AG04449 (cell line): ENCODE measurements at places on chromosomes 11 and 22.

DNA sequence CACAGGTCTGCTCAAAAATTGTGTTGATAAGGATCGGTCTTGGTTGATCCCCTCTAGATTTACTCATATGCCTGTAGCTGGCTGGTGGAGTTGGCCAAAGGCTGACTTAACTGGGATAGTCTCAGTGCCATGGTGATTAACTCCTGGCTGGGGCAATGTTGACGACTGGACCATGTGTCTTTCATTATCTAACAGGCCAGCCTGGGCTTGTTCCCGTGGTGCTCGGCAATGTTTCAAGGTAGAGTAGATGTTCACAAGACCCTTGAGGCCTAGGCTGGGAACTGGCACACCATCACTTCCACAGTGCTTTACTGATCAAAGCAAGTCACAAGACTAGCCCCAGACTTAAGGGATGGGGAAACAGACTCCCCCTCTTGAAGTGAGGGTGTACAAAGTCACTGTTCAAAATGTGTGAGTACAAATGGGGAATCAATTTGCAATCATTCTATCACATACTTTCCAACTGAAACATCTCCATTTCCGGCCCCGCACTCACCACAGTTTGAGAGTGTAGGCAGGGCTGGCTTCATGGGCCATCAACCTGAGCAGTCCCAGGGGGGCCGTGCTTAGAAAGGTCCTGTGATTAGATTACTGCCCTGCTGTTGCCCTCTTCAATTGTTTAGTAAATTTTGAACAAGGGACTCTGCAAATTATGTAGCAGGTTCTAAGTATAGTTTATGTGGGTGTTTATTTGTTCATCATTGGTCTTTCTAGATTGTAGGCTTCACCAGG lies 240.8 kb downstream of the NELL1 start:
- no peak for DNase-seq

DNA sequence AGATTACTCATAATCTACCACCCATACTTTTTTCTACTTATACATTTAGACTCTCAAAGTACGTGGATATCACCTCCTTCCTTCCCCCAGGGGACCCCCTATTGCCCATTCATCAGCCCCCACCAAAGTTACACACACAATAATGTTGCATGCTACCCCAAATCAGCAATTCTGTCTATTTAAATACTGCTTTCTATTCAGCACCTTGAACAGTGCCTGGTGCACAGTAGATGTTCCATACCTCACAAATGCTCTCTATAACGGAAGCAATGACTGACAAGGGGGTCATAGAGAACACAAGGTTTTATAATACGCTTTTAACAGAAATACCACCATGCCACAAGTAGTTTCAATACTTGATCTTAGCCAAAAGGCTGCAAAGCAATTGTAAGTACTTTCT lies 370.7 kb downstream of the MIAT start:
- no peak for DNase-seq

DNA sequence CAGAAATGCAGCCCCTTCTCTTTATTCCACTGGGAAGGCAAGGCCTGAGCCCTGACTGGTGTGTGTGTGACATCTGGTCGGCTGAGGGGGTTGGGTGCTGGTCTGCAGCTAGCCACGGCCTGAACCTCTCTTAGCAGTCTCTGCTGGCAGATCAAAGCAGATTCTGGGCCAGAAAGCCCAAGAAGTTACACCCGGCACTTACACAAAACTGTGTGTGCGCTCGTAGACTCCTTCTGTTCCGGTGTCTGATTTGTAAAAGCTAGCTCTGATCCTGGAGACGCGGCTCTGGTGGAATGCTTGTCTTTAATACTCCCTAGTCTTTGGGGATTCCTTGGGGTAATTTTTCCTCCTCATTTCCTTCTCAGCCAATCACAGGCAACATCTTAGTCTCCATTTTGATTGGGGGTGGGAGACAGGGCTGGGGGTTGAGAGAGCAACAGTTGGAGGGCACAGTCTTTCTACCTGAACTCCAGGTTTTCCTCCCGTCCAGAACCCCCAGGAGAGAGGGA lies 5.5 kb downstream of the PKNOX2 start:
- no peak for DNase-seq

DNA sequence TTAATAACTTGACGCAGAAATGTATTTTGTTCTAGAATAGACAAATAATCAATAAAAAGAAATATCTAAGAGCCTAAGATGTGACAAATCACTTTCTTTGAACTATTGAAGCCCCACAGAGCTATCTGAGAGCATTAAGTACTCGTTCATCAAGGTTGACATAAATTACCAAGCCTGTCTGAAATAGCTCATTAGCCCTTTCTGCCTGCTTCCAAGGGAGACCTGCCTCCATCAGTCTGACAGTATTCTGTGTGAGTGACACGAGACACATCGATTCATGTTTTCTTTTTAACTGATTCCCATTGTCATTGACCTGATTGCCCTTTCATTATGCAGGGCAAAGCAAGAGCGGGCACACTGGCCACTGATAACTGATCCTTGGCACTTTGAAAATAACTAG lies 347.5 kb downstream of the KCNA4 start:
- DNase-seq = no peak

- peak; percentile 99 for DNase-seq
Measured at GRCh38 chr11:27926981-27927481, 180.9 kb downstream of the KIF18A start.

GRCh38 chr22:45923835-45924234 lies 53.1 kb downstream of the WNT7B start:
- no peak for DNase-seq

GRCh38 chr11:92225568-92226330 lies 1.1 kb downstream of the FAT3 start:
- no peak for DNase-seq

DNA sequence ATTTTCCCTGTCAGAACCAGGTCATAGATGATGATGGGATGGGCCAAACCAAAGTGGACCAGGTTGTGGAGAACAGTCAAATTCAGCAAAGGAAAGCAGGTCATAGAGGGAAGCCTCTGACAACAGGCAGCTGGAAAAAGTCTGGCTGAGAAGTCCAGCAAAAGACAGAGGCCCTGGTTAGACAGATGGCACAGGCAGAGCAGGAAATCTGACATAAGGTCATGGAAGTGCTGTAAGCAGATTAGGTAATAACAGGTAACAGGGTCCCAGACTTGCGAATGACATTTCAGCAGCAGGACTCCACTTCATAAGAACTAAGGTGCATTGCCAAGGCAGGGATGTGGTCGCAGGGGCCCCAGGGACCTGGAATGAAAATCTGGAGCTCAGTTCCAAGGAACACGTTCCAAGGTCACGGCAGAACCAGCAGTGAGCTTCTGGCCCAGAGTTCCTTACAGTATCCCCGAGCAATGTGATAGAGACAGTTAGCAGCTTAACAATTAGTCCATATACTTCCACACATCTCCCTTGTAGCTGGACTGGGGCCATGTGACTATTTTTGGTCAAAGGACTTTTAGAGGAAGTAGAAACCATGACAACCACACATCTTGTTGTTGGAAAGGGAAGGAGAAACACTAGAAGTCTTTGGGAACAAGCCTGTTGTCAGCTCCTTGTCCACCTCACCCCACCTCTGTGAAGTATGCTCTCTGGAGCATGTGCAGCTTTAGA lies 75.4 kb downstream of the ME3 start:
- DNase-seq = no peak

DNA sequence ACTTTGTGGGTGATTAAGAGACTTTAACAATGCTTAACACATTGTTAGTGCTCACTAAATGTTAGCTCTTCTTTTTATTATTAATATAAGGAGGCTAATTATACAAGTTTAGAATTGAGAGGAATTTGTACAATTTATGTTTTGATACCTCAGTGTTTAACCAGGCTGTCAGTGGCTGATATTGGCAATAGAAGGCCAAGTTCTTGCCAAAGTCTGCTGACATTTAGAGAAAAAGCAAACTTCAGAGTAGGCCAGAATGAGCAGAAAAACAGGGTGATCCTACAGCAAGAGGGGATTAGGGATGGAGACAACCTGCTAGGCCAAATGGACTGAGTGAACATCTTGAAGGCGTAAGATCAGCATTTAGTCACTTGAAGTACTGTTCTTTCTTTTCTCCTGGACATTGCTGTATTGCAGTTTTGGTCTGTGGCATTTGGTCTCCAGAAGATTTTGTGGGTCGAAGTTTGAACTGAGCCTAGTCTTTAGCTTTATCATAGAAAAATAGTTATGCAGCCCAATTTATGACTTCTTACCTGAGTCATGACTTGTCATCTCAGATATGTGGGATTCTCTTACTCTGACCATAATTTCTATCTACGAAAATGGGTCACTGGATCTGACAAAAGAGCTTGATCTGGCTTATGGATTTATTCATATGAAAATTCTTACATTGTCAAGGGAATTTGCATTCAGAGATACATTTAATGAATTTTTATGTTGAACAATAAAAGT lies 9.0 kb downstream of the TRIM44 start:
- DNase-seq = no peak

DNA sequence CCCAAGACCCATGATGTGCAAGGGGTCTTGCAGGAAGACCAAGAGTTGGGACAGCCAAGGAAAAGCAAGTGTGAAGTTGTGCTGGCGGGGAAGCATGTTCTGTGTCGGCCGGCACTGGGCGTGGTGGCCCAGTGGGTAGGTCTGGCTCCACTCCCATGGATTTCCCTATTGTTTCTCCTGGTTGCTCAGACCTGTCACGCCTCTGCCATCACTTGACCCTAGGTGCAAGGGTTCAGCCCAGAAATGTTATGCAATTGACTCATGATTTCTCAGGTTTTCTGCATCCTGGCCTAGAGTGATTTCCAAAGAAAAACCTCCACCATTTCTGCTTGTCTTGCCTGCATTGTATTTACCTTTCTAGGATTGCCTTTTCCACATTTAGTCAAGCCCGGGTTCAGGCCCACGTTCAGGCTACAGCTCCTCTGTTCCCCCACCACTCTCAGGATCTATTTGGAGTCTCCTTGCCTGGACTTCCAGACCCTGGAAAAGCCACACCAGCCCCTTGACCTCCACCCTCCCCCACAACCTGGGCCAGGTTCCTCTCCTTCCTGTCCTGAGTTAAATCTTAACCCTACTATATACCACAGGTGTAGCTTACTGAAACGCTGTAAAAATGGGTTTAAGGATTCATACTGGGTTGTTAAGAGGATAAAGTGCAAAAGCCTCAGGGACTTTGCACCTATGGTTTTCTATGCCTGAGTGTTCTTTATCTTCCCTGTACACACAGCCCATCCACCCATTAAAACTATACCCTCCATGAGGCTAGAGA lies 17.5 kb upstream of the FOLR1 start:
- DNase-seq = no peak

DNA sequence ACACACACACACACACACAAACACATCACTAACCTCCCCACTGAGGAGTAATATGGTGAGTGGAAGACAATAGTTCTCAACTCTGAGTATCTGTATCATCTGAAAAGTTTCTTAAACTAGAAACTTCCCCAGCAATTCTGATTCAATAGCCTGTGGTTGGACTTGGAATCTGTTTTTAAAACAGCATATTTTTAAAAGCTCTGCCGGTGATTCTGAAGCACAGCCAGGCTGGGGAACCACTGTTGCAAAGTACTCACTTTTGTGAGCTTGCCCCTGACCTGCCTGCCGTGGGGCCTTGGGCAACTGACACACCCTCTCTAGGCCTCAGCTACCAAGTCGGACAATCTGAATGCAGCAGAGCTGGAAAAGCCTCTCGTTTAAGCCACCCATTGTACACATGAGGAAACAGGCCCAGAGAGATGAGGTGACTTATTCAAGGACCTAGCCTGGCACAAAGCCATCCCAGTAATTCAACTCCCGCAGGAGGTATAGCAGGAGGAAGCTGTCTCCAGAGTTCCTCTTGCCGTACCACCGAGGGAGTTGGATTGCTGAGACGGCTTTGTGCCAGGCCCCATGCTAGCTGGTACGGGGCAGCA lies 8.9 kb downstream of the SLC15A3 start:
- no peak for DNase-seq

DNA sequence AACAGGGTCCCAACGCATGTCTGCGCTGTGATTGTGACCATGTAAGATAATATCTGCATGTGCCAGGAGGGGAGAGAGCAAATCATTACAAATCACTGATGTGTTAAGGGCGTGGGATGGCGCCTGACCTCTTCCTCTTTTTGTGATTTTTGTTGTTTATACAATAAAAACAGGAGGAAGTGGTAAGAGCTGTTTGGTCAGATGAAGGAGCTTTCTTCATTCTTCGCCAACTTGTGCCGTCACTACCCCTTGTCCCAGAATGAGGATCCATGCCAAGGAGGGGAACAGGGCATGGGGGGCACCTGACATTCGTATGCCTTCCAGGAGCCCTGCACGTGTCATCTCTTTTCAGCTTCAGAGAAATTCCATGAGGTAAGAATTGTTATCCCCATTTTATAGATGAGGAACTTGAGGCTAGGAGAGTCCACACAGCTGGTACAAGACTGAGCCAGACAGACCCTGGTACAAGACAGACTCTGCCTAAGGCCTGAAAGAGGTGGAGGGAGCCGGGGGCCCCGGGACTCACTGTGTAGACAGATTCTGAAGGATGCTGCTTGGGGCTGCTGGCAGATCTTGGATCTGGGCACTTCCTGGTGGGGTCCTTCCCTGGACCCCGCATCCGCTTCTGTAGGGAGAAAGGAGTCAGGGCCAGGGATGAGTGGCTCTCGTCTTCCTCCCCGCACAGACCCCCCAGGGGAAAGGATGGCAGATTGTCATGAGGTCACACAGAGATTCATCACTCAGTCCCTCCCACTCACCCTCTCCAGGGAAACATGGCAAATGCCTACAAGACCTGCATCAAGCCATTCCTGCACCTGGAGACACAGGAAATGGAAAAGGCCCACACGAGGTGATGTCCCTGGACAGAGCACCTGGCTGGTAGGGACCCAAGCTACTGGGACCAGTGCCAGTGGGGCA lies 34.6 kb downstream of the NFAM1 start:
- DNase-seq = no peak

- no peak for DNase-seq
Measured at GRCh38 chr11:120186456-120186773, 24.4 kb upstream of the OAF start.

GRCh38 chr11:29095821-29096220 lies 921.0 kb downstream of the KCNA4 start:
- DNase-seq = no peak

GRCh38 chr11:61065955-61066638 lies 36.2 kb upstream of the CD5 start:
- no peak for DNase-seq

DNA sequence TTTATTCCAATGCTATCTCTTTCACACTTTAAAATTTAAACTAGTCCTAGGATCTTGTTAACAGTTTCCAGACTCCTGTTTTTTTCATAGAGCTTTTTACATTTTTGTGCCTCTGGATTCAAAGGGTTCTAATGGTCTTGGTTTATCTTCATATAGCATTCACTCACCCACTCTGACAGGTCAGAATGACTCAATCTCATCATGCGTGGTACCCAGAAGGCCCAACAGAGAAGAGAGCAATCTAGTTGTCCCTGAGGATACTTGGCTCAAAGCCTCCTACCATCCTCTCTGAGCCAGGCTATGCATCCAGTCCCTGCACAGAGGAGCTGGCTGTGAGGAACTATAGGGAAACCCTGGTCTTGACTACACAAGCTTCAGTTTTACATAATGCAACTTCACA lies 27.5 kb downstream of the MAML2 start:
- no peak for DNase-seq
